ENCODE measurements at places on chromosomes 6 and 20.
A peak's percentile ranks its signal among the peaks of the same experiment; 100 is the strongest.

DNA sequence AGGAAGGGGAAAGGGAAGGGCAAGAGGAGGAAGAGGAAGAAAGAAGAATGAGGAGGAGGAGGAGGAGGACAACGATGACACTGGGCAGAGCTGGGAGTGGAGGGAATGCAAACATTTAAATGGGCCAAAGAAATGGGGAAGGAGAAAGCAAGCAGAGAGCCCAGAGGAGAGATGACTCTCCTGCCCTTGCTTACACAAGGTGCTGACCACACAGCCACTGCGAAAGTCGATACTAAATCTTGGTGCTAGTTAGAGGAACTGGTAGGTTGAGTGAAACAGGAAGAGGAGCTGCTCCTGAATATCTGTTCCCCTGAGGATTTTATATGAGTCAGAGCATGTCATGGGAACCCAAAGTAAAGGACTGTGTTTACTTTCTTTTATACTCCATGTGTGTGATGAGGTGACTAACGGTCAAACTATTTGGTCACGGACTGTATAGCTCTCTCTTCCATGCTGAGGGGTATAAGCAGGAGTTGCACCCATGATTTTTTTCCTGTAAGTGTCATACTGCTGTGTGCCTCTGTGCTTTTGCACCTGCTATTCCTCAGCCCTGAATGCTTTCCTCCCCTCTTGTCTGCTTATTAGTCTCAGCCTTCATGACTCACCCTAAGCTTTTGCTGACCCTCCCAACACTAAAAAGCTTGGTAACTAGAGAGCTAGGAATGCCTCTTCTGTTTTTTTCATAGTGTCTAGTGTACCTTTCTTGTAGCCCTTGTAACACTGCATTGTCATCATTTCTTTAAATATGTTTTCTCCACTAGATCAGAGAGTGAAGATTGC lies 9.5 kb upstream of the PAQR8 start:
- DNase-seq = no peak

DNA sequence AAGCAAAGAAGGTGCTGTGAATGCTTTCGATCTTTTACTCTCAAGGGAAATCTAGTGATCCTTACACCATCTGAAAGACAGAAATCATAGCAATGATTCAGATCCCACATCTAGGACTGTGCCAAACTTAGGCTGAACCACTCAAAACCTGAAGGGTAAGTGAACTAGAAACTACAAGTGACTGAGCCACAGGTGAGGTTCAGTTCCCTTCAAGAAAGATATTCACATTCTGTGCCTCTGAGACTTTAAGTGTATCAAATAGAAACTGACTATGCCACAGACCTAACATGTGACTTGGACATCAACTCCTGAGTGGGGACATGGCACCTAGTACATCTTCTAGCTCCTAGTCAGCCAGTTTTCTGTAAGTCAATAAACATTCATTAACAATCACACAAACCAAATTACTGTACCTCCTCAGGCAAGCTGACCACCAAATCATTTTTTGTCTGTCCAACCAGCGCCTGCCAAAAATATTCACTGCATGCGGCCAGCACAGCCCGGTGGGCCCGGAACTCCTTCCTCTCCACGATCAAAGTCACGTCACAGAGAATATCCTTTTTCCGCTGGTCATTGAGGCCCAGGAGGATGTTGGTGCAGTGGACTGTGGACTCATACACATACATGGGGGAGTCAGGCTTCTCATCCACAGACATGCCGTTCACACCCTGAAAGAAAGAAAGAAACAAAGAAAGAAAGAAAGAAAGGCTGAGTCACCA lies 114.1 kb downstream of the GJA10 start:
- DNase-seq = no peak

DNA sequence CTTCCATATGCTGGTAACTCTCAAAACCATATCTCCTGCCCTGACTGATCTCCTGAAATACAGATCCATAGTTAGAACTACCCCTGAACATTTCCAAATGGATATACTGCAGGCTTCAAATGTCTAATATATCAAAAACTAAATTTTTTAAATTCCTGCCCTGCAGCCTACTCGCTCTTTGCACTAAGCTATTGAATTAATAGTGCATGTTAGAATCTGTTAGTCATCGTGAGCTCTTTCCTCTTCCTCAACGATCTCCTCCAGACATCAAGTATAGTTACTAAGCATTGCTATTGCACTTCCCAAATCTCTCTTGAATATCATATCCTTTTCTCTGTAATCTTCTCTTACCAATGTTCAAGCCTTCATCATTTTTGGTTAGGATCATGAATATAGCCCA lies 26.0 kb upstream of the RSPO3 start:
- no peak for DNase-seq

- no peak for DNase-seq
Observed at GRCh38 chr20:35611482-35611881, 4.1 kb upstream of the SPAG4 start.

DNA sequence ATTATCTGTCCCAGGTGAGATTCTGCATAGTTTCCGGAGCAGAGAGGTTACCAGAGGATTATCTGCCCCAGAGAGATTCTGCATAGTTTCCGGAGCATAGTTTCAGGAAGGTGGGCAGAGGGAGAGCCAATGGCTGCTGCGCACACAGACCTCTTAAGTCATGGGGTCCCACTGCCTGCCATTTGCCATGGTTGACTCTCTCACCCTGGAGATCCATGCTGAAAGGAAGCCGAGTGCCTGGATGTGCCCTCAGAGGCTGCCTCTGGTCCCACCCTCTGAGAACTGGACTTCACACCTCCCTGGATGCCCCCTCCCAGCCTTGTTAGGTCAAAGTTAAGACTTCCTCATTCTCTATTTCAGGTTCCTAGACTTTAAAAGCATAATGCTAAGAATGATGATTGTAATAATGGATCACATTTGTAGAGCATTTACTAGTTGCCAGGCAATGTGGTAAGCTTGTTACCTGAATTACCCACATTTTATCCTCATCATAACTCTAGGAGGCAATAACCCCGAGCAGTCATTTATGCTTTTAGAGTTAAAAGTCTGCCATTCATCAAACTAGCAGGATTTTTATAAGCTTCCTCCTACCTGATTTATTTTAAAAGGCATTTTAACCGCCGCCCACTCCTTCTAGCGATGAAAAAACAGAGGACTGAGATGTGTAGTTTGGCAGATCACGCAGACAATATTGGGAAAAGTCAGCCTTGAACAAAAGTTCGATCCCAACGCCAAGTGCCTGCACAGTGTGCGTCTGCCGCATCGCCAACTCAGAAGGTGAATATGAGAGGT lies 11.9 kb downstream of the SERPINB9 start:
- no peak for DNase-seq

DNA sequence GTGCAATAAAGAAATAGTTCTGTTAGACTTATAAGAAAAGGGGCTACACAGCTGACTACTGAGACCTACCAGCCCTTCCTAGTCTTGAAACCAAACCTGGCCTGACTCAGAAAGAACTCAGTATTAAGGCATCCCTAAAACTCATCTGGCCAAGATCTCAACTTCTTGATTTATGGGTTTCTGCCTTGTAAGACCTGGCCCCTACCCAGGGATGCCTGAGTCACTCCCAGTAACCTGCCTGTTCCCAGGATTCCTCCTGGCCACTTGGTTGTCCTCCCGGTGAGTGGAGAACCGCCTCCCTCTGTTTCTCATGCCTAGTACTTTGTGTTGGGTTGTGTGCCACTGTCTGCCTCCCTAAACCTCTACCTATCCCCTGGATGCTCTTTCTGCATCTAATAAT lies 189.4 kb upstream of the PREP start:
- DNase-seq = no peak

DNA sequence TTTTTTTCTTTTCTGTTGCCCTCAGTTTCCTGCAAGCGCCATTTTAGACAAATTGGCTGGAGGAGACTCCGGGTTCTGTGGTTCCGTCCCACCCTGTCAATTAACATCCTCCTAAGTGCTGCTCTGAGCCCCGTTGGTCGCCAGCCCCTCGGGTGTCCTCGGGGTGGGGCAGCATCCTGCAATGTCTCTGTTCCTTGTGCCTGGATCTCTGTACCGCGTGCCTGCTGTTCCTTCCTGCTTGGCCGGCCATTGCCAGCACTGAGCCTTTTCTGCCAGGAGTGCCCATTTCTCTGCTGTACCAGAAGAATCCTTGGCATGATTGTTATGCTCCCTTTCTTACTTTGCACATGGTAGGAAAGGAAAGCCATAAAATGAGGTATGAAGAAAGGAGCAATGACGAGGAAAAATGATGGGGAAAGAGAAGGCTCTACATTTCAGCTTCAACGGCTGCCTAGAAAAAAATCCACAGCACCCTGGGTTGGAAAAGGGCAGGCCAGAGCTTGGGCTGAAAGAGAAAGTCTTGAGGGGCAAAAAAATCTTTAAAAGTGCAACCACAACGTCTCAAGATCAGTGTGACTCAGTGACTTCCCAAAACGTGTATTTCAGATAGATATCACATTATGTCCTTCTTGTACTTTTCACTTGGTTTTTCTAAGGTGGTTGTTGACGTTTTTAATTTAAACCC lies 256.7 kb downstream of the CLIC5 start:
- DNase-seq = no peak

DNA sequence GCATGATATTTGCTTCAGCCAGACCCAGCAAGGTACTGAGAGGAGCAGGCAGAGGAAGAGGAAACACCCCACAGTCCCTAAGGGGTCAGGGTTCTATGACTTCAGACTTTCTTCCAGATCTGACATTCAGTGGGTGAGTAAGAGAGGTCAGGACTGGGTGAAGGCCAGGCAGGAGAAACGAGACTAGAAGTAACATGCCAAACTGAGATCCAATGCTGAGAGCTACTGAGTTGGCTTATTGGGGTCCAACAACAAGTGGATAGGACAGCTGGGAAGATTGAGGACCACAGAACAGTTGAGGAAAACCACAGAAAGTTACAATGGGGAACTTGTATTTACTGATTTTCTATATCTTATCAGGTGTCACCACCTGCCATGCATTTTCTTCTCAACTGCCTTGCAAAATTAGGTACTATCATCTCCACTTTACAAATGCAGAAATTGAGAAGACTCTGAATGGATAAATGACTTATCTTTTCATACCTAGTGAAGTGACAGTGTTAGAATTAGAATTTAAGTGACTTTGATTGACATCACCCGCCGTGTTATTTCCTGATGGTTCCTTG lies 43.8 kb upstream of the HIVEP1 start:
- DNase-seq = no peak

GRCh38 chr6:27452496-27452897 lies 20.4 kb downstream of the ZNF184 start:
- no peak for DNase-seq

GRCh38 chr6:13445005-13445743 lies 42.2 kb downstream of the GFOD1 start:
- no peak for DNase-seq

DNA sequence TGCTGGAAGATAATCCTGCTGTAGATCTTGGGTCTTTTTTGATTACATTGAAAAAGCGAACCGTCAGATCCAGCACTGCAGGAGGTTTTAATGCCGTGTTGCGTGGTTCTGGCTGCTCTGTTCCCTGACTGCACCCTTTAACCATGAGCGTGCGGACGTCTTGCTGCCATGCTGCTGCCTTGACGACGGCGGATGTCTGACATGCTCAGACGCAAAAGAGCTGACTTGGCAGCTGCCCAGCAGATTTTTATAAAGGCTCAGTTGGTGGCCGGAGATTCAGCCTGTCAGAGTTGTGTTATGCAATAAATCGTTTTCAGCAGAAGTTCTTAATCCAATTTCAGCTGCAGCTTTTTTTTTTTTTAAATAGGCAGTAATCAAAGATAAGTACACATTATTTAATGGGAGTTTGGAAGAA lies 119.4 kb downstream of the JARID2 start:
- DNase-seq = peak; percentile 4

- DNase-seq = peak; percentile 81
Observed at GRCh38 chr20:62971950-62972844, 19.7 kb downstream of the SLC17A9 start.

- DNase-seq = no peak
Observed at GRCh38 chr6:152625213-152625612, 11.9 kb downstream of the SYNE1 start.

DNA sequence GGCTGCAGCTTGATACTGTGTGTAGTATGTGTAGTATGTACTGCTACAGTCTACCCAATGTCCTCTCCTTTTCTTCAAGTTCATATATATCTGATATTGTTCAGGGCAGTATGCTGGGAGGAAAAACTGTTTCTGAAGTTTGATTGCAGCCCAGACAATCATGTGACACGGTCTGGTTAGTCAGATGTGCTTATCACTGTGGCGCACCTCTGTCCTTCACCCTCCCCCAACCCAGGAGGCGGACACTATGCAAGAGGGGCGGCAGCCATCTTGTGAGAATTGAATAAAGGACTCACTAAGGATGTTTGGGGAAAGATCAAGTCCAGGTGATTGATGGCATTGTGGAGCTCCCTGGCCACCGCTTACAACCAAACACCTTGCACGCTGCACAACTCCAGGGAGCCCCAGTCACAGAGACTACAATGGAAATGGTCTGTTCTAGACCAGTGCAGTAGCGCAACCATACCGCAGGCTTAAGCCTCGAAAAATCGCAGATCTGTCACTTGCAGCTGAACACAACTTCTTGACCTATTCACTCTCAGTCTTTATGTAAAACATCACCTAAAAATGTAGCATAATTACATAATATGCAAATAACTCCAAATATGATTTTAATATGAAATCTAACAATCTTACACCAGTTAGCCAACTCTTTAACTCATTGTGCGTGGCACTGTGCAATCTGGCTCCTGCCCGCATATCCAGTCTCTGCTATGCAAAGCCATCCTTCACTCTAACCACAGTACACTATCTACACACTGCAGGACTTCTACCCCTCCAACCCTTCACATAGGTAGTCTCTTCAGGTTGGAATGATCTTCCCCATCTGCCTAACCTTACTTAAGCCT lies 79.3 kb downstream of the VGLL2 start:
- no peak for DNase-seq

DNA sequence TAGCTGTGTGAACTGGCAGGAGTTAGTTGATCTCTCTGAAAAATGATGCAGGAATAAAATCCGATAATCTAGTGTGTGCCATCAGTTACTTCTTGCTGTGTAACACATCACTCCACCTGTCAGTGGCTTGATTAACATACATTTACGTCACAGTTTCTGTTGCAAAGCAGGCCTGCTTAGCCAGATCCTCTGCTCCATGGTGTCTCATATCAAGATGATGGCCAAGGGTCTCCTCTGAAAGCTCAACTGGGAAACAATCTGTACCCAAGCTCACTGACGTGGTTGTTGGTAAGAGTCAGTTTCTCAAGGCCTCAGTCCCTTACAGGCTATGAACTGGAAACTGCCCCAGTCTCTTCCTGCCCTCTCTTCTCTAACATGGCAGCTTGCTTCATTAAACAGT lies 51.8 kb downstream of the FOXA2 start:
- DNase-seq = no peak

GRCh38 chr6:145544041-145544440 lies 191.3 kb downstream of the EPM2A start:
- no peak for DNase-seq

- DNase-seq = no peak
Observed at GRCh38 chr20:25043499-25044260, 14.3 kb downstream of the ACSS1 start.

DNA sequence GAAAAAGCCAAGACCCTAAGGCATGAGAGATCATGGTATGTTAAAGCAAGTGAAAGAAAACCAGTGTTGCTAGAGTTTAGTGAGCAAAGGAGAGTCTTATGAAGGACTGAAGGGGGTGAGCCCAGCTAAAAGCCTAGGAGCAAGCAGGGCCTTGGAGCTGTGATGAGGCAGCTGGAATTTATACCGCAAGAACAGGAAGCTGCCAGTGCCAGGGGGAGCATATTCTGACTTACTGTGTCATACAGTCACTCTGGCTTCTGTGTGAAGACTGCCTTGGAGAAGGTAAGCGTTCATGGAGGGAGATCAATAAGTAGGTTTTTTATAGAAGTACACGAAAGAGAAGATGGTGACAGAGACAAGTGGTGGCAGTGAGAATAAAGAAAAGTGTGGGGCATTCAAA lies 308.9 kb upstream of the THEMIS start:
- DNase-seq = no peak

Data from T-helper 9 cell (primary cell).